ENCODE measurements at places on chromosomes 5 and 9.

GRCh38 chr5:124789104-124789605, 42.7 kb upstream of the ZNF608 start:
- DNase-seq, result no peak

GRCh38 chr9:15136646-15137045, 170.4 kb downstream of the TTC39B start:
- peak; percentile 59 for DNase-seq

- no peak for DNase-seq
These were observed 288.8 kb upstream of the ADAMTSL1 start for GRCh38 chr9:18185196-18185595.

- no peak for DNase-seq
These were observed 36.8 kb upstream of the SHOC1 start for GRCh38 chr9:111831371-111832108.

DNA sequence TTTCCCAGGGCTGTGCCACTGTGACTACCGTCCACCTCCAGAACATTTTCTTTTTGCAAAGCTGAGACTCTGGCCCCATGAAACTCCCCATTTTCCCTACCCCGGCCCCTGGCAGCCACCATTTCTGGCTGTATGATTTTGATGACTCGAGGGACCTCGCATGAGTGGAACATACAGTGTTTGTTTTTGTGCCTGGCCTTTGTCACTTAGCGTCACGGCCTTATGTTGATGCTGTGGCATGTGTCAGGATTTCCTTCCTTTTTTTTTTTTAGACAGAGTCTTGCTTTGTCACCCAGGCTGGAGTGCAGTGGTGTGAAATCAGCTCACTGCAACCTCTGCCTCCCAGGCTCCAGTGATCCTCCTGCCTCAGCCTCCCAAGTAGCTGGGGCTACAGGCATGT, 42.7 kb downstream of the ASS1 start:
- DNase-seq, result no peak

DNA sequence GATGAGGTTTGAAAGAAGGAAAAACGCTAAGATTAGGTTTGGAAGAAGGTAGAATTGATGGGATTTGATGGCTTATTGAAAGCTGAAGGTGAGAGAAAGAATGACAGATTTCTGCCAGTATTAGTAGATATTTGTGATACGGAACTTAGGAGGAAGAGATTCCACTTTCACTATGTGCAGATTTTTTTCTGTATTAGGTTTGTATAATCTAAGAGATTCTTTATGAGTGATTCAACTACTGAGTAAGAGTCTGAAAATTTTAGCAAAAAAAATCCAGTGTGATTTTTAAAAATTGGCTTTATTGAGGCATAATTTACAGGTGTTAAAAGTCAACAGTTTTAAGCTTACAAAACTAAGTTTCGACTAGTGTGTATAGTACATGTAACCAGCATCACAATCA, 54.1 kb downstream of the AP3S1 start:
- no peak for DNase-seq

- no peak for DNase-seq
These were observed 19.7 kb upstream of the ANKHD1 start for GRCh38 chr5:140381972-140382371.

GRCh38 chr5:144207875-144208444, 37.3 kb downstream of the KCTD16 start:
- DNase-seq, result no peak

- peak; percentile 80 for DNase-seq
These were observed 11.1 kb upstream of the SLCO4C1 start for GRCh38 chr5:102307232-102307631.

- DNase-seq, result no peak
These were observed 21.1 kb upstream of the ZNF131 start for GRCh38 chr5:43099640-43100039.

DNA sequence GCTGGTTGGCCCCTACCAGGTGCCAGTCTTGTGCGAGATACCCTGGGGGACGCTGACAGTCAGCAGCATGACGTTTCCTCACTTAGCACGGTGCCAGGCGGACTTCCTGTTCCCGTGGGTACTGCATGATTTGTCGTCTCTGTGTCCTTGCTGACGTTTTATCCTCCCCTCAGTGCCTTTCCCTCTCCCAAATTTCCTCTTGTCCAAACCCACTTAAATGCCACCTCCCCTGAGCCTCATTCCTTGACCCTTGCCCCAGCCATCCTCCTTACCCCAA, 60.6 kb upstream of the SAP30L start:
- DNase-seq, result no peak

- no peak for DNase-seq
These were observed 23.1 kb downstream of the TRIM7 start for GRCh38 chr5:181181650-181182565.

- no peak for DNase-seq
These were observed 123.3 kb upstream of the SLC12A2 start for GRCh38 chr5:127960270-127960691.

GRCh38 chr9:136793086-136793946, 2.2 kb downstream of the TMEM141 start:
- DNase-seq, result no peak

- DNase-seq, result no peak
These were observed 144.6 kb upstream of the SLC30A5 start for GRCh38 chr5:68949256-68949655.

DNA sequence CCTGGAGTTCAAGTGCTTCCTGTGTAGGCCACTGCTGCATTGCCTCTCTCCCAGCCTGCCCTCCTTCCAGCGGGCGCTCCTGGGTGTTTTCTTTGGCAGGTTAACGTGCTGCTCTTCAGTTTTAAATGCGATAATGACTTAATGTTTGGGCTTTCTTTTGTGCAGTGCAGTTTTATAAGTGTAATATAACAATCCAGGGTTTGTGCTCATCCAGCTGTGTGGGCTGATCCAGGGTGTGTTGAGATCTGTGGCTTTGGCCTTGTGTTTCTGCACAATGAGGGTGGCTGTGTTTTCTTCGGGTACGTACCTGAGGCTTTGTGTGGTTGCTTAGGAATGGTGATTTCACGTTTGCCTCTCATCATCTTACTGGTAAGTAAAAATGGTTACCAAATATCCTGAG, 50.6 kb downstream of the PCSK5 start:
- DNase-seq, result no peak

DNA sequence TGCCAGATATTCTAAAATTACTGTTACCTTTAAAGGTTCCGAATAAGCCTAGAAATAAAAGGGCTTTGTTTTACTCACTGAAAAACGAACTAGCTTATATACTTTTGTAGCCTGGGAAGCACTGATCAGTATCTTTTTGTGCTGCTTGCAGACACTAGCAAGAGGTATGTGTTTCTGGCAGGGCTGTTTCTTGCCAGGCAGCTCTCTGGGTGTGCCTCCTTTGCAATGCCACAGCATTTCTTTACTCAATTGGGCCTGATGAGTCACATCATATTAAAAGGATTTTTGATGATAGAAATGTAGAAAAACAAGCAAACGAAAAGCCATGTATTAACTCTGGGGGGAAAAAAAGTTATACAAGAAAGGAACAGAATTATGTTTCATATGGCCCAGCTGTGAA, 35.6 kb downstream of the CD180 start:
- no peak for DNase-seq

DNA sequence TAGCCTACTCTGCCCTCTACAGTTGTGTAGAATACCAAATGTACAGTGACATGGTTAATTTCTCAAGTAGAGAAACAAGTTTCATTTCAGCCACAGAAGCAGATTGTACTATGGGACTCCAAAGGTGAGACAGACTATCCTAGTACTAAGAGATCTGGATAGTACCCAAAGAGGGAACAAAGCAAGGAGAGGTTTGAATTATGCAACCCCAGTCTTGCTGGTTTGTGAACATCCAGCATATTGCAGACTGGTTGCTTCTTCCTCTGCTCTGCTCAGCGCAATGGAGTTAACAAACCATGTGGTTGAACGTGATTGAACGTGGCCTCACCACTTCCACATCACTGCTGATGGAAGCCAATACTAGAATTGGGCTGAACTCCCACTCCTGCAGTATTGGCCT, 43.3 kb upstream of the ALDOB start:
- no peak for DNase-seq

DNA sequence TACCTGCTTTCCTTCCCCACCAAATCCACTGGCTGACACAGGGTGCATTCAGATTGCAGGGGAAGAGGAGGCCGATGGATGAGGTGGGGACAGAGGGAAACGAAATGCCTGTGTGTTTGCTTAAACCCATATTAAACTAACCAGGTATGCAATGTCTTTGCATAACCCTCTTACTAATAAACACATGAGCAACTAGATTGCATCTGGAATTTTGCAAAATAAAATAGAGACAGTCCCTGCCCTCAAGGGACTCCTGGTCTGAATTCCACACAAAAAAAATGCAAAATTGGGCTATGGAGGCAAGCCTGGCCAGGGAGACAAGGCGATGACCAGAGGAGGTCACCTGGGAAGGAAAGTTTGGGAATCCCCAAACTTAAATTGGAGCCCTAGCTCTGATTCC, 202.9 kb downstream of the ACTL7B start:
- no peak for DNase-seq

- DNase-seq, result no peak
These were observed 140.2 kb downstream of the SLC24A2 start for GRCh38 chr9:19648672-19649071.

GRCh38 chr5:157766442-157766841, 22.9 kb downstream of the LSM11 start:
- DNase-seq, result no peak

All from NCI-H524 (cell line).